ENCODE measurements at places on chromosomes 1 and 21.

DNA sequence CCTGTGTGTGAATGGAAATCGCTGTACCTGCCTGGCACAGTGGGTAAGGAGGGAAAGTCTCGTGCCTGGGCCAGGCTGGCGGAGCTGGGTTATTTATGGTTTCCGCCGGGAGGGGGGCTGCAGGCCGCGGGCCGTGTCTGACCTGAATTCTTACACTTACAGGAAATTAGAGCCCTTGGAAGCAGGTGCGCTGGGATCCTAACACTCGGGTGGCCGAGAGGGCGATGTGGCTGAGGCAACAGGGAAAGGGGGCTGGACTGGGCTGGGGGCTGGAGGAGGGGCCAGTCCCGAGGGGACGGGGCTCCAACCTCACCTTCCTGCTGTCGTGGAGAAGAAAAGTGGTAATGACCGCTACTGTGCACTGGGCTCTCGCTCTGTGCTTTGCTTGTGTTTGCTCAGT, 109.4 kb upstream of the WNT4 start:
- DNase-seq = no peak

DNA sequence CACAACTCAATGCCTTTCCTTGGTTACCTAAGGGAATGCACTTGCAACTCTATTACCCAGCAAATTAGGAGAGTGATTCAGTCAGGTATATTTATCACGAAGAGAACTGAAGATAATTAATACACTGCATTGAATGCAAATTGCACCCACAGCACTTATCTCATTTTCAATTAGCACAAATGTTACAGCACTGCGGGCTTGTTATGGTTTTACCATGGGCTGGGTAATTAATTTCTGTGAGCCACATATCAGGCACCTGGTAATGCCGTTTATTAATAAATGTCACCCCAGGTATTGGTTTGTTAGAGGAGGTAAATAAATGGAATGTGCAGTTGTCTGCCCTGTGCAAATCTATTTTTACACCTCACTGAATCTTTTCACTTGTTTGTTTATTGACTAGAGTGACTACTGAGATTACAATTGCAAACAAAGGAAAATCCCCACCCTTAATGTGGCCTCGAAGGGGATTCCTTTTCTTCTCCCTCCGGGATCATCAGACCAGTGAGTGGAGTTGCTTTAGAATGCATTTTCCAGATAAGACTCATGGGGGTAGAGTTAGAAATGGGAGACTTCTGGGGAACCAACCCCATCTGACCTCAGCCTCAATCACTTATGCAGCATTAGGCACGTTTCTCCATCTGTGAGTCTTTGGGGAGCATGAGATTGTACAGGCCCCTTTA, 269.3 kb downstream of the RPS6KC1 start:
- no peak for DNase-seq

DNA sequence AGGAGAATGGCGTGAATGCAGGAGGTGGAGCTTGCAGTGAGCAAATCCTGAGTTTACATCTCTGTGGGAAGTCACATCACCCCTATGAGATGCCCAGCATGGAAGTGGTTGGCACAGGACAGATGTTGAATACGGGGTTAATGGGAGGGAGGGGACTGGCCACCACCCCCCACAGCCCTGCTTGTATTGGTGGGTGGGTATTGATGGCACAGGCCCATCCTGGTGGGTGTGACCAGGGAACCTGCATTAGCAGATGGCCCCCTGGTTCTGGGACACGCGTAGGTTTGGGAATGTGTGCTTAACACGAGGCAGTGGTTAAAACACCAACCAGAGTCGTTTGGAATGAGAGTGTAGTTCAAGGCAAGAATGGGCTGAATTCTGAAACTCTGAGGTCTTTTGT, 117.9 kb downstream of the PRDM2 start:
- DNase-seq = no peak

DNA sequence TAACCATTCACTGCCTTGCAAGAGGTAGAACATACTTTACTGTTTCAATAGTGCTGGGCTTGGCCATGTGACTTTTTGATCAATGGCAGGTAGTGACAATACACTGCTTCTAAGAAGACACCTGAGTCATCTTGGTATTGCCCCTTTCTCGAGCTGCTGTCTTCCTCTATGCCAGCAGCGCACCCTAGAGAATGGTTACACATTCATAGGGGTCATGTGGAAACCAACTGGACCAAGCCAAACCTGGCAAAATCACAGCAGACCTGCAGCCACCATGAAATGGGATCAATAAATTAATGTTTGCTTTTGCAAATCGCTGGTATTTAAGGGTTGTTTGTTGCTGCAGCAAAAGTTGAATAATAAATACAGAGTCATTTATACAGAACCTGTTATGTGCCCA, 122.3 kb downstream of the GRIK1 start:
- DNase-seq = no peak

DNA sequence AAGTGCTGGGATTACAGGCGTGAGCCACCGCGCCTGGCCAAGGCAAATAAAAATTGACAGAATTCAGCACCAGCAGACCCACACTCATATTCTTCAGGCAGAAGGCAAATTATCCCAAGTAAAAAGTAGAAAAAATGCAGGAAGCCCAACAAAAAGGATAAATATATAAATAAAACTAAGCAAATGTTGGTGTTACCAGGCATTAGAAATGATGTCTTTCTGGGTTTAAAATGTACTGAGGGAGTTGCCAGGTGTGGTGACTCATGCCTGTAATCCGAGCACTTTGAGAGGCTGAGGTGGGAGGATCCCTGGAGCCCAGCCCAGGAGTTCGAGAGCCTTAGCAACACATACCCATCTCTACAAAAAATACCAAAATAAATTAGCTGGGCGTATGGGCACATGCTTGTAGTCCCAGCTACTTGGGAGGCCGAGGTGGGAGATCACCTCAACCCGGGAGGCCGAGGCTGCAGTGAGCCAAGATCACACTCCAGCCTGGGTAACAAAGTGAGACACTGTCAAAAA, 6.3 kb downstream of the INTS11 start:
- no peak for DNase-seq

GRCh38 chr1:157105988-157106812, 6.6 kb upstream of the ETV3L start:
- peak; percentile 50 for DNase-seq

DNA sequence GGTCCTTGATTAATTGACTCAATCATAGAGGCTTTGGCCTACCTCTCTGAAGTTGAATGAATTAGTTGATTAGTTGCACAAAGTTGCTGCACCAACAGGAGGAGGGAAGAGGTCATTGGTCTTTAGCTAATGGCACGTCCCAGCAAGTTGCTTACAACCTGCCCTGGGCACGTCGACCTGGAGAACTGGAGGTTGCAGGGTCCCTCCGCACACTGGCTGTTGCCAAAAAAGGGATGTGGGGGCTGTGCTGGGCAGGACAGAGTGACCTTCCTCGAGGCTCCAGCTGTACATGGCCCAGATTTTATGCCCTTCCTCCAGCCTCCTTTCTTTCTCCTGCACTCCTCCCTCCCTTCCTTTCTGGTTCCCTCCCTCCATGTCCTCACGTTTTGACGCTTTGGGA, 230.3 kb upstream of the VAMP3 start:
- DNase-seq = peak; percentile 28

GRCh38 chr1:33025180-33025569, 11.5 kb downstream of the AK2 start:
- DNase-seq = no peak

GRCh38 chr1:227901239-227901905, 46.4 kb downstream of the WNT9A start:
- peak; percentile 57 for DNase-seq

GRCh38 chr21:33384841-33385331, 18.3 kb upstream of the IFNGR2 start:
- peak; percentile 69 for DNase-seq

DNA sequence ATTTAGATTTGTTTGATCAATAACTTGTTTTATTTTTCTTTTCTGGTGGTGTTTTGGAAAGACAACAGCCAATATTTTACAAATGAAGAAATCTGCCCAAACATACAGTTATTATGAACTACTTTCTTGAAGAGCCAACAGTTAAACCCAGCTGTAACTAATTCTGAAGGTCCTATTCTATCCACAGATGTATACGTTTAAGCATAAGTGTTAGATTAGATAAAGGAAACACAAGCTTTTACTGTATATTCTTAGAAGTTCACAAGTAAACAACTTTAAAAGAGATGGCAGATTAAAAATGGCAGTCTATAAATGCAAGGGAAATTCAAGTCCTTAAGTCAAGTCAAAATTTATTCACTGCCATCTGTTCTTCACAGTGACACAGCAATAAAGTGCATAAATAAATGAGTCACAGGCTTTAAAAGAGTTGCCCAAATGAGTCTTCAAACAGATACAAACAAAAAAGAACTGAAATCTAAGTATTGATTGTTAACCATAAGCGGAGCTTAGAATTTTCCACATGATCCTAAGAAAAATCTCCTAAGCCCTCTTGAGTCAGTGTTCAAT, 49.9 kb upstream of the KCNH1 start:
- DNase-seq = no peak

GRCh38 chr1:31690921-31691320, 12.9 kb downstream of the COL16A1 start:
- no peak for DNase-seq

DNA sequence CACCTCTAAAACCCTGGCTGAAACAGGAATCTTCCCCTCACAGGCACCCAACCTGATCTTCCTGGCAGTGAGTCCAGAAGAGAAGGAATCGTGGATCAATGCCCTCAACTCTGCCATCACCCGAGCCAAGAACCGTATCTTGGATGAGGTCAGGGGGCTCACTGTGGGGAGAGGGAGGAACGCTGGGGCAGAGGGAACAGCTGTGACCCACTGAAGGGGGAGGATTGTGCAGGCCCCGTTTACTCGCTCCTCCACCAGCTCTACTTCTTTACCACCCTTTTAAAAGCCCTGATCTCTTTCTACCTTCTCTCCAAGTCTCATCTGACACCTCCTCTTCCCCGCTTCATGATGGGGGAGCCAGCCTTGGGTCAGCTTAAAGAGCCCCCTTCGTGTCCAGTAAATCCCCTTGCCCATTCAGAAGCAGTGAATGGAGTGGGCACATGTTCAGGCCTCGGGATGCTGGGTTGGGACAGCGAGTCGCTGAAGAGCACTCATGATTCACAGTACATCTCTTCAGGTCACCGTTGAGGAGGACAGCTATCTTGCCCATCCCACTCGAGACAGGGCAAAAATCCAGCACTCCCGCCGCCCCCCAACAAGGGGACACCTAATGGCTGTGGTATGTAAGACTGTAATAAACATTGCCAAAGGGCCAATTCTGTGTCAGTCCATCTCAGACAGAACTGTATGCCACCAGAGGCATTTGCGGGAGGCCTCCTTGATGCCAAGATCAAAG, 7.3 kb downstream of the PLEKHO1 start:
- DNase-seq = no peak

GRCh38 chr21:34022627-34023335, 50.6 kb upstream of the MRPS6 start:
- DNase-seq = peak; percentile 71

DNA sequence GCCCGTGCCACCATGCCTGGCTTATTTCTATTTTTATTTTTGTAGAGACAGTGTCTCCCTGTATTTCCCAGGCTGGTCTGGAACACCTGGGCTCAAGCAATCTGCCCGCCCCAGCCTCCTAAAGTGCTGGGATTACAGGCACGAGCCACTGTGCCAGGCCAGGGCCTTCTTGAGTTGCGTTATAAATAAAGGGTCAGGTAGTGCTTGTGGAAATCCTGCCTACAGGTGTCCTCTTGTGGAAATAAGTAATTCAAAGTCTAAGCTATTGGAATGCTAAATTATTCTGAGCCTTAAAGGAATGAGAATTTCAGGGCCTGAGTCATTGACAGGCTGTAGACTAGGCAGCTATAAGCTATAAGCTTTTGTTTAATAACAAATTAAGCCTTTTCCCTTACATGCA, 8.1 kb upstream of the SFT2D2 start:
- no peak for DNase-seq

Measured in activated effector memory CD4-positive, alpha-beta T cell treated with anti-CD3 and anti-CD28 coated beads, Interleukin-2, amount 50 U/mL, for 16 hours (primary cell).